ENCODE measurements at places on chromosomes 1 and 21.

- no peak for DNase-seq
Observed at GRCh38 chr1:56060906-56061305, 518.5 kb downstream of the PLPP3 start.

- no peak for DNase-seq
Observed at GRCh38 chr1:90841473-90841872, 124.4 kb upstream of the BARHL2 start.

- no peak for DNase-seq
Observed at GRCh38 chr1:91799863-91800262, 86.1 kb downstream of the TGFBR3 start.

DNA sequence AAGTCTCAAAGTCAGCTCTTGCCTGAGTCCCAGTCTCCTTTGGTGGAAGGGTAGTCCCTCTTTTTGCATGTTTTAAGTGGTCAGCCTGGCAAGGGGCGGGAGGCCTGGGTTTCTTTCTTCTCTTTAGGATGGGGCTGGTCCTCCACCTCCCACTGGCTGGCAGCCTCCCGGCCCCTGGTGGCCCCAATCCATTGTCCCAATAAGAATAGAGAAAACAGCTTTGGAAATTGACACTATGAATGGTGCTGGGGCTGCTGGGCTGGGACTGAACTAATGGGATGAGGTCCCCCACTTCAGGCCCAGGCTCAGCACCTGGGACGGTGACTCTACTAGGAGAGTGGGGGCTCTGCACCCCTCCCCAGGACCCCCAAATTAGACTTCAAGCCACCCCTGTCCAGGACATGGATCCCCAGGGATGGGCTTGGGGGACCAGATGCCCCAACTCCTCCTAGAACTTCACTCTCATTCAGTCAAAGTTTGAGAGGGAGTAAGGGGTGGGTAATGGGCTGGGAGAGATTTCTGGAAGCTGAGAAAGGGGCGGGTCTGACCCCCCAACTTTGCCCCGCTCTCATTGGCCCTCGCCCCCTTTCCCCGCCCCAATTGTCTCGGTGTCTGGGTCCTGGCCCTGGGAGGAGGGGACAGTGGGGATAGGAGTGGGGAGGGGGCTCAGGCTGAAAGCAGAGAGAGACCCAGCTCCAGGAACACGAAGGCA, 18.2 kb downstream of the SLC27A3 start:
- DNase-seq, result no peak

- no peak for DNase-seq
Observed at GRCh38 chr1:158101455-158101854, 79.2 kb upstream of the CD1D start.

GRCh38 chr1:211336161-211336560, 9.5 kb downstream of the TRAF5 start:
- DNase-seq, result no peak

DNA sequence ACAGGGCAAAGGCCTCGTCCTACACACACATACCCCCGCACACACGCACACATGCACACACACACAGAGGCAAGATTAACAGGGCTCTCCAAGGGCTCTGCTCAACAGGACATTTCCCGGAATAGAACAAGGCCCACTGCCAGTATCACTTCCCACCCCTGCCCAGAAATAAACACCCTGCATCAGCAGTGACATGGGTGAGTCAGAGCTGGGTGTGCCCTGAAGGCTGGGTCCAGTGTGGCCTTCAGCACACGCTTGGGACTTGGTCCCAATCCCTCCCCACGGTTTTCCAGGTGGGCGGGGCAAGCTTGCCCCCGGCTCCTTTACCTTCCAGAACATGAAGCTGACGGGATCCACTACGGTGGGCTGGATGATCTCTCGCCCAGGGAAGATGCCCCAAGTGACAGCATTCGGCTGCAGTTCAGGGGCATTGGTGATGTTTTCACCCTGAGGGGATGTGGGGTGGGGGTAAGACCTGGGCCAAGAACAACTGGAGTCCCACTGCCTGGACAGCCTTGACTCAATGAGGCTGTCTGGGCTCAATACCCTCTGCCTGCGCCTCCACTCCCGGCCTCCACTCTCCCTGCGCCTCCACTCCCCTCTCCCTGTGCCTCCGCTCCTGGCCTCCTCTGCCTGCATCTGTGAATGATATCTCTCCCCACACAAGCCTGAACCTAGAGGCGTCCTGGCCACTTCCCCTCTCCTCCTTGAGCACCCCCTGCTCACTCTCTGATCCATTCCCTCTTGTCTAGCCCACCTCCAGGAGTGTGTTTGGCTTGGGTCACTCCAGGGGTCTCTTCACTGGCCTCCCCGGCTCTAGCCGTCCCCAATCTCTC, 14.7 kb downstream of the MTHFR start:
- peak; percentile 81 for DNase-seq

DNA sequence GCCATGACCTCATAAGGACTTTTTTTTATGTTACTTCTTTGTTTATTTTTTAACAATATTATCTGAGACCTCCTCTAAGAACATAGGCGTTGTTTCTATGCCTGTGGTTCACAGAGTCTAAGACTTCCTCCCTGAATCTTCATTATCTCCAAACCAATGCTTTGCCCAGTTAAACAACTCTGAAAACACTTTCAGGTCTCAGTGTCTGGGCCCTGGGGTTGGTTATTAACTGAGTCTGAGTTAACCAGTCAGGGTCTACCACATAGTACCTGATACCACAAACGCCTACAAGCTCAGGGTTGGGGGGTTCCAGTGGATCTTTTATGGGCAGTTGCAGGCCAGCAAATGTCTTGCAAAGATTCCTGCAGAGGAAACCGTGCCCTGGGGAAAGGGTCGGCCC, 138.2 kb downstream of the AJAP1 start:
- no peak for DNase-seq

- peak; percentile 38 for DNase-seq
Observed at GRCh38 chr1:167839009-167839408, 74.9 kb downstream of the ADCY10 start.

- no peak for DNase-seq
Observed at GRCh38 chr1:2018217-2019171, 651 bp upstream of the GABRD start.

DNA sequence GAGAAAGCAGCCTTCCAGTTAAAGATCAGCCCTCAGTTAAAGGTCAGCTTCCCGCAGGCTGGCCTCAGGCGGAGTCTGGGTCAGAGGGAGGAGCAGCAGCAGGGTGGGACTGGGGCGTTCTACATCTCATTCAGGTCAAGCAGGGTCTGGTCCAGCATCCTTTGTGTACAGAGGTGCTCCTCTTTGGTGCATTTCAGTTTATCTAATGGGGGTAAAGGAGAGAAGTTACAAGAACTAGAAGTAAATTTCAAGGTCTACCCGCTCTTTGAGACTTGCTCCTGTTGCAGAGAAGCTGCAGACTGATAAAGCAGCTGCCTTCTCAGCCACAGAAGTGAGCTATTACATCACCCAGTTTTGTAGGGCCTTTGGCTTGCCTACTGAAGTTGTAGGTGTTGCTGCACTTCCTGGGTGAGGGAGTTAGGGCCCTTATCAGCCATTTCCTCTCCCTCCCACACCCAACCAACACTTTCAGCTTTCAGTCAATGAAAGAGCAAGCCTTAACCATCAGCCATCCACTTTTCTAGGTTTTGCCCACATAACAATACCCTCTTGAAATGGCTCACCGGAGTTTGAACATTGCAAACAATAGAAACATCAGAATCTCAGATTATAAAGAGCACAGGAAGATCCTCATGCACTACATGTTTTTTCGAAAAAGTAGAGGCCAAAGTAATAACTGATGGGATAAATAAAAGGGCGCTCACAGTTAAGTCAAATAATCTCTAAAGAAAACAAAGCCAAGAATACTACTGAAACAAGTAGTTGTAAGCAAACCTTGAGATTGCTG, 2.8 kb upstream of the NUP210L start:
- peak; percentile 29 for DNase-seq

DNA sequence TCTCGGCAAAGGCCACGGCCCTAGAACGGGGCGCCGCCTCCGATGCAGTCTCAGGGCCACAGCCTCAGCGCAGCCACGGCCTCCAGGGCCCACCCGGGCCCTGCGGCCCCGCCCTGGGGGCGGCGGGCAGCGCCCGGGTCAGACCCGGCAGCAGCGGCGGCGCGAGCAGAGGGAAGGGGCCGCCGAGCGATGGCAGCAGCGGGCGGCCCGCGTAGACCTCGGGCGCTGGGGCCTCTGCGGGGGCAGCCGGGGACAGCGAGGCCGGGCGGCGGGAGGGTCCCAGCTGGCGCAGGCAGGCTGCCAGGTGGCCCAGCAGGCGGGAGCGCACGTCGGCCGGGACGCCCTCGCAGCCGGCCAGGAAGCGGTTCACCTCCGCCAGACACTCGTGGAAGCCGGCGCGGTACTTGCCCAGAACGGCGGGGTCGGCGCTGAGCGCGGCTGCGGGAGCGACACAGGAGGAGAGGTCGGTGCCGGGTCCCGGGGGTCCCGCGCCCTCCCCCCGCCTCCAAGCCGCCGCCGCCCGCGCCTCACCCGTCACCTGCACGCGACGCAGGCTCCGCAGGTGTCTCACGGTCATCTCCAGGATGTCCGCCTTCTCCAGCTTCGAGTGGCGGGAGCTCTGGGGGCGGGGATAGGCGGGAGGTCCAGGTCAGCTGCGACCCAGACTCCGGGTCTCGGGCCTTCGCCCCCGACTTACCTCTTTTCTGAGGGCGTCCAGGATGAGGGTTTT, 737 bp downstream of the HES4 start:
- DNase-seq, result no peak

DNA sequence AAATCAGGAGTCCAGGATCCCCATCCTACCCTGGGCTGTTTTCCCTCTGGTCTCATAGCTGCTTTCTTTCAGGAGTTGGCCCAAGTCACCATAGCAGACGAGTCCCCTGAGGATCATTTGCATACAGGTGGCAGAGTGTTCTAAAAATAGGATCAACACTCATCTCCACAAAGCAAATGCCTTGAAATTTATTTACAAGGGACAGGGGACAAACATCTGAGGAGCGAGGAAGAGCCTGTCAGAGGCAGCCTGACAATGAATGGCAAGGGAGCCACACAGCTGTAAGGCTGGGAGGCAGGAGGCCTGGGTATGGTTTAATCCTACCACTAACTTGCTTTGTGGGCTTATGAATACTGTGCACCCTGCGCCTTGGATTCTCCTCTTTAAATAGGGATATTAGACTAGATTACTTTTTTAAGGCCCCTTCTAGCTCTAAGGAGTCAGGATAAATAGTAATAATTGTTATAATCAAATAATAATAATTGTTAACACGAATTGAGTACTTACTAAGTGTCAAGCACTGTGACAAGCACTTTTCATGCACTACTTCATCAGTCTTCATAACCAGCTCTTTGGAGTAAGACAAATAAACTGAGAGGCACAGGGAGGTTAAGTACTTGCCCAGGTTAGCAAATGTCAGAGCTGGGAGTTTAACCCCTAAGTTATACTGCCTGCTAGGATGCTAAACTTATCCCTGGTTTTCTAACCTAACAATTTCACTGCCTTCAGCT, 34.5 kb downstream of the RAB3B start:
- DNase-seq, result no peak

DNA sequence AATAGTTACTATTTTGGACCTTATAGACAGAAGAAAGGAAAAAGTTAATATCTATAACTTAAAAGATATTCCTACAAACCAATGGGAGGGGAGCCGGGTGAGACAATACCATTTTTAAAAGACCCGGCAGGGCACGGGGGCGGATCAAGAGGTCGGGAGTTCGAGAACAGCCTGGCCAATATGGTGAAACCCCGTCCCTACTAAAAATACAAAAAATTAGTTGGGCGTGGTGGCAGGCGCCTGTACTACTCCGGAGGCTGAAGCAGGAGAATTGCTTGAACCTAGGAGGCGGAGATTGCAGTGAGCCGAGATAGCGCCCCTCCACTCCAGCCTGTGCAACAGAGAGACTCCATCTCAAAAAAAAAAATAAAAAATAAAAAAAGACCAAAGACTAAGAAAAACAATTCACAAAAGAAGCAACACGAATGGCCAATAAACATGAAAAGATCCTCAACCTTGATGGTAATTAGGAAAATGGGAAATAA, 1.2 kb upstream of the PSMB2 start:
- no peak for DNase-seq

- no peak for DNase-seq
Observed at GRCh38 chr1:38293567-38293966, 247.0 kb upstream of the POU3F1 start.

- no peak for DNase-seq
Observed at GRCh38 chr1:220877377-220878095, 1.7 kb upstream of the HLX start.

DNA sequence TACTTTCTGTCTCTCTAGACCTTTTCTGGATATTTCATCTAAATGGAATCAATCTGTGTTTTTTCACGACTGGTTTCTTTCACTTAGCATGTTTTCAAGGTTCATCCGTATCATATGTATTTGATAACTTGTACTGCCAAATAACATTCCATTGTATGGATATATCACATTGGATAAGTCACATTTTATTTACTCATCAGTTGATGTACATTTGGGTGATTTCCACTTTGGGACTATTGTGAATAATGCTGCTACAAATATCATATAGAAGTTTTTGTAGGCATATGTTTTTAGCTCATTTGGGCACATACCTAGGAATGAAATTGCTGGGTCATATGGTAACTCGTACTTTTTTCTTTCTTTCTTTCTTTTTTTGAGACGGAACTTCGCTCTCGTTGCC, 6.7 kb downstream of the HMGN2 start:
- no peak for DNase-seq

DNA sequence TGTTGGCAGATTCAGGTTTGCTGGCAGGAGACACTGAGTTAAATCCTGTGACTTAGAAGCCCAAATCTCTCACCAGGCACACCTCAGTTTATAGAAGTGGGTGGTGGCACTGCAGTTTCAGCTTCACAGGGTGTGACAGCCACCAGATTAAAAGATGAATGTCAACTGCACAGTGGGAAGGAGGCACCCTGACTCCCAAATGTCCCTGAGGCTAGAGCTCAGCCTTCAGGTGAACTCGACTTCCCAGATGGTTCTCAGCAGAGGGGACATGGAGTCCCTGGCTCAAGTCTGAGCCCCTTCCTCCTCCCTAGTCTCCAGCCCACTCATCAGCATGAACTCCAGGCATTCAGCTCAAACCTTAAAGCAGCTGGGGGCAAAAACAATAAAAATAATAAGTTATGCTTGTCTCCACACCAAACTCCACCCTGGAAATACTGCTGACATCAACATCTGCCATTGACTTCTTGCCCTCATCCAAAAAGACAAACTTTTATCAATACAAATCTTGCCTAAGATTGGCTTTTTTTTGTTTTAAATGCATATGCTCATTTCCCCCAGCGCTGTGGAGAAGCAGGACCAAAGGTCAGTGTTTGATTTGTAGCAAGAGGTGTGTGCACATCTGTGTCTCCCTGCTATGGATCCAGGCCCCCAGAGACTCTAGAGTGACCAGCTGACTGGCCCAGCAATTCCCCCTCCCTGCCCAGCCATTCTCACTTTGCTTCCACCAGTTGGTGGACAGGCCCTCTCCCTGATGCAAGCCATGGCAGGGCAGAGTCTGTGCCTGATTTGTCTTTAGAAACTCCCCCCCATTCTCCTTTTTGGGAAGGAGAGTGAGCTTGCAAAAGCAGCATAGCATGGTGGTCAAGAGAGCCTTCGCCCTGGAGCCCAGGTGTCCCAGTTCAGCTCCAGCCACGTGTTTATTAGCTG, 18.5 kb upstream of the S100A7 start:
- no peak for DNase-seq

GRCh38 chr1:116451702-116452101, 78.7 kb downstream of the ATP1A1 start:
- no peak for DNase-seq

Measured in bronchial epithelial cell (primary cell).